ENCODE measurements at places on chromosomes 5 and 9.

GRCh38 chr5:68015381-68016302 lies 199.9 kb upstream of the PIK3R1 start:
- no peak for DNase-seq

GRCh38 chr5:180599981-180600553 lies 8.8 kb upstream of the SCGB3A1 start:
- no peak for DNase-seq

DNA sequence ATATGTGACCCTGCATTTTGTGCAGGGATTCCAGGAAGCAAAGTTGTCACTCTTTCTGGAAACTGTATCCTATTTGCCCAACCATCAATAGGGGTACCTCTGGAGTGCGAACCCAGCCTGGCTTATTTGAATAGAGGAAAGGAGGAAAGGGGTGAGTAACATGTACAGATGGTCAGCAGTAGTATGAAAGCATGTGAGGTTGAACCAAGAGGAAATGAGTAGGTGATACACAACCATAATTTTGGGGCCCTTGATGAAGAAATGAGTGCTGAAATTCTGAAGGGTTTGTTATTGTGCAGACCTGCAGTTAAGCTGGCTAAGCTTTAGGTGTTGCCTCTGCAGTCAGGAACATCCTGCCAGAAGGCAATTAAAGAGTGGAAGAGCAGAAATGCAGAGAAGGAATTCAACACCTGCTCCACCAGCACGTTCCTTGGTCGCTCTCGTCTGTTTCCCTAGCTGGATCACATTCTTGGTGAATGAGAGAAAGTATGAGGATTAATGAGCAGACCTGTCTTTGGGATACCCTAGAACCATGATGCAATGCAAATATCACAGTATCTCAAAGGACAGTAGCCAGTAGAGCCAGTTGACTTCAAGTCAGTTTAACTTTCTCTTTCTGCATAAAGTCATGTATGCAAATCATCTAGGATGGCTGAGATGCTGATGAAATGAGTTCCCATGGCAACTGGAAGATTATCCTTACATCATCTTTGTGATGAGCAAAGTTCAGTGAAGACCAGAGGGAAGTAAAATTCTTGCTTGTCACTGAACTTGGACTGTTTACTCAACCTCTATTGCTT lies 13.2 kb upstream of the IL12B start:
- DNase-seq, result no peak

DNA sequence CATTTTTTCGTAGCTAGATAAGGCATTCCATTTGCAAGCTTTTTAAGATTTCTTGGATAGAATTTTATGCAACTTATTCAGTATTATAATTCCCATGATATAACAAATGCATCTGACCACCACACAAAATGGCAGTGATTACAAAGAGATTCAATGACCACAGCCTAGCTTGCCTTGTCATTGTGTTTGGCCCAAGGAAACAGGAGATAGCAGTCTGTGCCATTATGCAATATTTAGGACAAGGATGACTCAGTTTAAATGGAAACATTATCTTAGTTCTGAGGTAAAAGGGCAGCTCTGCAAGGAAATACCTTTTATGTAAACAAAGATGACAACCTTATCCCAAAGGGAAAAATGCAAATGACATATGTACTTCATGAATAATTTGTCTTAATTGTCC lies 89.8 kb downstream of the NUDT12 start:
- no peak for DNase-seq

DNA sequence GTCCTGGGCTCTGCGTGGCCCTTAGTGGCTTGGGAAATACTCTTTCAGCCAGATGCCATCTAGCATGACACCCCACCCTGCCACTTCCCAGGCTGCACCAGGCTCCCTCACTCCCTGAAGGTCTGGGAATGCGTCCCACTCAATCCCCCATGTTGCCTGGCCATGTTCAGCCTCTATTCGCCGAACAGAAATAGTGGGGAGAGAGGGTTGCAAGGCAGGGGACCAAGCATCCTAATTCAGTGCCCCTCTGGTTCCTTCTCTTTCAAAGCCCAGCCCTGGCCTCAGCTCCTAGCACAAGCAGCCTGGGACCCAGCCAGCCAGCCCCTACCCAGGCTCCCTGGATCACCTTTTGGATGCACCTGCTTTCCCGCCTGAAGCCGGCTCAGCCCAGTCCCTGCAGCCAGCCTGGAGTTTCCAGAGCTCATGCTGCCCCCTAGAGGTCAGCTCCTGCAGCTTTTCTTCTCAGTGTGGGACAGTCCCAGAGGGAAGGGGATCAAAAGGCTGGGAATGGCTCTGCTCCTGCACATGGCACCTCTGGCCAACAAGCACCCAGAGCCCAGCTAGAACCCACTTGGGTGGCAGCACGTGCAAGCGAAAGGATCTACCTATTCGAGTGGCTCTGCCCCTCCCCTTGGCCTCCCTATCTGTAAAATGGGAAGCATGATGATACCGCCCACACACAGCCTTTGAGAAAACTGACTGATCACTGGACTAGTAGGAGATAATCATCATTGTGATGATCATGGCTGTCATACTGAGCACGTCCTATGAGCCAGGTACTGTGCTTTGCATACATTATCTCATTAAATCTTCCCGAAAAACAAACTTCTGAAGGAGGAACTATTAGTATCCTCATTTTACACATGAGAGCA lies 48.7 kb upstream of the C5orf58 start:
- DNase-seq, result peak; percentile 15

GRCh38 chr5:146390469-146390868 lies 51.8 kb downstream of the POU4F3 start:
- no peak for DNase-seq

DNA sequence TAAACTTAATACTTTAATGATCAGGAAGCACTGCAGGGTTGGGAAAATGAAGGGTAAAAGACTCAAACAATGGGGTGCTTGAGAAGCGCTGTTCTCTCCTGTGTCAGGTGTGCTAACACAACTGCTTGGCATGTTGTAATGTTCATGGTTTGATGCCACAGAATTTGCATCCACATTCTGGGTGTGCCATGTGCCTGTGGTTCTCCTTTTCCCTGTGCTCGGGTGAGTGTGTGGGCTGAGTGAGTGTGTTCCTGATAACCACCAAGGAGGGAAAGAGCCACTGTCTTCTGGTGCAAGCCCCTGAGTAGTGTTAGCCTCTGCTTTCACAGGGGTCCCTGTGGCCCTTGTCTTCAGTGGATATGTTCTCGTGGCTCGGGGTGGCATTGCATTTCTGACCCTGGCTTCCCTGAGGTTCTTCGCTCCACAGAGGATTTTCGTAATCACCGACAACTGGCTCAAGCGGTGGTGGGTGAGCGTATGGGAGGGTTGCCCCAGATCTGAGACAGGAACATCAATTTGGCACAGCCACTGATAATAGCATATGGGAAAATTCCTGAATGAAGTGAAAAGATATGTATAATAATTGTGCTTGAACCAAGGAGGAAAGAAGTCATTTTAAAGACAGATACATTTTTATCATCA lies 102.0 kb downstream of the MVB12B start:
- no peak for DNase-seq

DNA sequence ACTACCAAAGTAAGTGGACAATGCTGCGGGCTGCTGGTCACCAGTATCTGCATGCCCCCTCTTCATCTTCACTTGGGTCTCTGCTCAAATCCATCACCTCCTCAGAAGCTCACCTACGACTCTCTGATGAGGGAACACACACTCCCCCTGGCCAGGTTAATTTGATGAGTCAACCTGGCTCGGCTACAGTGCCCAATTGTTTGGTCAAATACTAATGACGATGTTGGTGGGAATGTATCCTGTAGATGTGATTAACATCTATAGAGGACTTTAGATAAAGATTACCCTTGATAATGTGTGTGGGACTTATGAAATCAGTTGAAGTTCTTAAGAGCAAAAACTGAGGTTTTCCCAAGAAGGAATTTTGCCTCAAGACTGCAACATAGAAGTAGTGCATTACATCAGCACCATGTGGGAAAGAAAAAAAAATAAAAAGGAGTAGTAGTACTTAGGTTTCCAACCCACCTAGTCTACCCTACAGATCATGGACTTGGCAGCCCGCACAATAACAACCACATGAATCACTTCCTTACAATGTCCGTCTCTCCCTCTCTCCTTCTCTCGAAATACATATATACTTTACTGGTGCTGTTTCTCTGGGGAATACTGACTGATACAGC lies 467.3 kb downstream of the DNAH5 start:
- no peak for DNase-seq

DNA sequence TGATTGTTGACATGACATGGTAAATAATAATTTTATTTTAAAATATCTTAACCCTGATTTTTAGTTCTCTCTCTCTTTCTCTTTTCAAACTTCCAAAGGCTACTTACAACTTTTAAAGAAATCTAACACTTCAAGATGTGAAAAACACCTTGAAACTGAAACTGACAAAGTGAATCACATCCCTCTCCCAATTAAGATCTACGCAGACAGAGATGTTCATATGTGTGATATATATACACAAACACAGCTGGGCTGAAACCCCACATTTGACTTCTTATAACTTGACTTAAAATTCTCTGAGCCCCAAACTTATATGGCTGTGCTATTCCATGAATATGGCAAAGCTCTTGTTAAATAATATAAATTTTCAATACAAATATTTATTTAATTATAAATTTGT lies 261.2 kb upstream of the PTPRD start:
- DNase-seq, result no peak
